ENCODE measurements at places on chromosomes 2 and 18.

GRCh38 chr2:169776252-169776761 is 22.4 kb upstream of the SSB start:
- DNase-seq: no peak

DNA sequence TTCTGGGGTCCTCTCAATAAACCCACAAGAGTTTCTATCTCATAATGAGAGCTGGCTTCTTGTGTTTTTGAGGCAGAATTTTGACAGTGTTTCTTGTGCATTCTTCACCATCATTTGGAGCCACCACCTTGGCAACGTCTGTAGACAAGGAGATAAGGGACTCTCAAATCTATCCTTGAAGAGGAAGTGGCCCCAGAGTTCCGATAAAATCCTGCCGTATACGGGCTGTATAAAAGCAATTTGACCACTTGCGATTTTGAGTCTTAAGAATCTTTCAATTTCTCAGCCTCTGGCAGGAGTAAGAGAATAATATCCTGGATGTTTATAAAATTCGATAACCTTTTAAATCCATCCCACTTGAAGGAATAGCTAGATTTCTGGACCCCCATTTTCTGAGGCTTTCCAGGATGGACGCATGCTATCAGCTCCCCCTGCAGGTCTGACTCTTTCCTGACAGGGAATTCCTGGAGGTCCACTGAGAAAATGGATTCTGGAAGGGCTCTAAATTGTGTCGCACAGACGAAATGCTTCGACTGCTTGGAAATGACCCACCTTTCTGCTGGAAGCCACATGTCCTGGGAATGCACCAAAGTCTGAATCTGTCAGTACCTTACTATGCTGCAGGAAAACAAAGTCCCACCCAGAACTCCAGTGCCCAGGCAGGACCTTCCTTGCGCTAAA is 54.1 kb downstream of the E2F6 start:
- DNase-seq: peak; percentile 62

DNA sequence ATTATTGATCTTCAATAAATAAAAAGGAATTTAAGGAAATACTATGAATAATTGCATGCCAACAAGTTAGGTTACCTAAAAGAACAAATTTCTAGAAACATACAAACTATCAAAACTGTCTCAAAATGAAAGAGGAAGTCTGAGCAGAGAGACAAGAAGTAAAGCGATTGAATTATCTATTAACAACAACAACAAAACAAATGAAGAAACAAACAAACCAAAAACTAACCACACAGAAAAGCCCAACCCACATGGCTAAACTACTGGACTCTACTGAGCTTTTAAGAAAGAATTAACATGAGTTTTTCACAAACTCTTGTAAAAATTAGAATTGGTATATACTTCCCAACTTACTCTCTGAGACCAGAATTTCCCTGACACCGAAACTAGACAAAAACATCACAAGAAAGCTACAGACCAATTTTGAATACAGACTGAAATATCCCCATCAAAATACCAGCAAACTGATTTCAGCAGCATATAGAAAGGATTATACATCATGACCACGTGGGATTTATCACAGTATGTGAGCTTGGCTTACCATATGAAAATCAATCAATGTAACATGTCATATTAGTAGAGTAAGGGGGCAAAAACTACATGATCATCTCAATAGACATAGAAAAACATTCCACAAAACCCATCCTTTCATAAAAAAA is 16.6 kb upstream of the GALNT1 start:
- no peak for DNase-seq

DNA sequence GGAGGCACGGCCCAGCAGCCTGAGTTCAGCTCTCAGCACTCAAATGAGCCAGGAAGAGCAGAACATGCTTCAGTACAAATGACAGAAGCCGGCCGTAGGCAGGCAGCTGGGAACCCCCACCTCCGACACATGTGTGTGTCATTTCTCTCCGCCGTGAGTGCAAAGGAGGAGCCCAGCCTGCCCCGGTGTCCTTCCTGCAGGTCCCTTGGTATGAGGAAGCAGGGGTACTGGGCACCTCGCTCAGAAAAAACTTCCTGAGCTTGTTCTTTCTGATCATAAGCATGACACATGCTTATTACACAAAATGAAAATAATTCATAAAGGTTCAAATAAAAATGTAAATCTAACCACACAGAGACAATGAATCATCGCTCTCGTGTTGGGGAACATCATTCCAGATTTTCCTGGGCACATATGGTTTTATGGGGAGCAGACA is 35.3 kb downstream of the KCNF1 start:
- no peak for DNase-seq

DNA sequence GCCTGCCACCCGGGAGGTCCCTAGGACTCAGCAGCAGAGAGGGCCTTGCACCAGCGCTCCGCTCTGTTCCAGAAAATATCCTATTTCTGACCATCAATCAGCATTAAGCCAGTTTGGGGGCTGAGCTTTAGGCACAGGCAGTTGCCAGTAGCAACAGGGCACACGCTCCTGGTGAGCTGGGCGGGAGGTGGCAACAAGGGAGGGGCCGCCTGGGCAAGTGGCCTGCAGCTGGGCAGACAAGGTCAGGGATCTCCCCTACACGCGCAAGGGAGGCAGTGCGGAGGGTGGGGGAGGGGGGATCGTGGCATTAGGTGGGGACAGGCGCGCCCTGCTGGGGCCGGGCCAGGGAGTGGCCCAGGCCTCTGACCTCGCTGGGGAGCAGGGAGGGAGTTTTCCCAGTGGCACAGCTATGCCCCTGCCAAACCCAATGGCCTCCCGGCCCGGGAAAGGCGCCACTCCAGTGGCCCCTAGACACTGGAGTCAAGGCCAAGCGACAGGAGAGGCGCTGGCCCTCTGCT is 302.8 kb downstream of the NCKAP5 start:
- DNase-seq: peak; percentile 30

DNA sequence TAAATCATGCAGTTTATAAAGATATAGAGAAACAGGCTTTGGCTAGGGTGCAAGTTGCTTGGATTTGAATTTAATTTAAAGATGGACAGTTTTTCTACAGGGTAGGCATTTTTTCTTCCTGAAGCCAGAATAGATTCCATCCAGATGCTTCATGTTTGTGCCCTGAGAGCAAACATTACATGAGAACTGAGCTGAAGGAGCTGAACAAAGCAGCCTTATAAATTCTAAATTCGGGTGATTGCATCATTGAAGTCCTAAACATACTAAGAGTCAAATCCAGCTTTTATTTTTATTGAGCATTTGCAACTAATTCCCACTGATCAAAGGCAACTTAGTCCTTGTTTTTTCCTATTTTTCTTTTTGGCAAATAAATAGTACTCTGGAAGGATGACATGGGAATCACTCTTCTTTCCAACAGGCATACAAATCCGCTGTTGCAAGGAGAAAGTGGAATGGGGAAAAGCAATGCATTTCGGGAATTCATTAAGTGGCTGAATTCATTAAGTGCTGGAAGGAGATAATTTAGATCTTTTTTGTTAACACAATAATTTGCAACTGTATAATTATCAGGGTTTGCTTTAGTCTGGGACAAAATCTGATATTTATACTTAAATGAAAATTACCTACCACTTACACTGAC is 828.0 kb downstream of the SLC4A3 start:
- no peak for DNase-seq

DNA sequence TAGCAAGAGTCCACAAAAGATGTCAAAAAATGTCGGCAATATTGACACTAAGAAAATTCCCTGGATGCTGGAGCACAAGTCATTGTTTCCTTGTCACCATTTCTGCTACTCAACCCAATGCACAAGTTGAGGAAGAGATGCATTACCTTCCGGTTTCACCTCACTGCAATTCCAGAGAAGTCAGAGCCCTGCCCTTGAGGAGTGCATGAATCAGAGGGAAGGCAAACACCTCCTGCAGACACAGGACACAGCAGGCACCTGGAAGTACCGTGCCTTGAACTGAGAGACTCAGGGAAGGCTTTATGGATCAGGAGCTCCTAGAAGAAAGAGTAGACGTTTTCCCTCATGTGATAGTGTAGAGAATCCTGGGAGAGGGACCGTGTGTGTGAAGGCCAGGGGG is 62.7 kb upstream of the ARL4C start:
- no peak for DNase-seq

DNA sequence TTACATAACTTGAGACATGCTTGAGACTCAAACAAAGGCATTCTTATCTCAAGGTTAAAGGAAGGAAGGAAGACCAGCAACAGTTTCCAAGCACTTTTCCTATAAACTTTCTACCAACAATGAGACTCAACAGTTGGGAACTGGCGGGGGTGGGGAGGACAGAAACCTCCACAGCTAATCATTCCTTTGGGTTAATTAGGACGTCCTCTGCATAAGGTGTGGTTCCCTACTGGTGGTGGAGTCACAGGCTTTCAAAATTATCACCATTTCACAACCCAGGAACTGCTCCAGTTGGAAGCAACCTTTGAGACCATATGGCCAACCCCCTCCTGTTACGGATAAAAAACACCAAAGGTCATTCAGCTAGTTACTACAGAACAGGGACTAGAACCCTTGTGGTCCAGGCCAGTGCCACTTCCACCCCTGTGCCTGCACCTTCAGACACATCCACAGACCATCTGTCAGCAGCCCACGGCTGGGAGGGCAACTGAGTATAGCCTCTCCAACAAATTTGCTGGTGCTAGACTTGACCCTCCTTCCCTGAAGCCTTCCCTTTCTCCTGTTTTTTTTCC is 30.1 kb upstream of the ATL2 start:
- DNase-seq: no peak

- DNase-seq: no peak
Measured at GRCh38 chr2:173553593-173553992, 198.9 kb downstream of the CDCA7 start.

- DNase-seq: no peak
Measured at GRCh38 chr18:50559752-50560680, at the start of gene MAPK4. TSS of gene MAPK4 (plus strand) at chr18:50560087. CDS start at chr18:50663959, 103,872 bp downstream.

- no peak for DNase-seq
Measured at GRCh38 chr2:128774320-128775216, 455.9 kb upstream of the HS6ST1 start.

DNA sequence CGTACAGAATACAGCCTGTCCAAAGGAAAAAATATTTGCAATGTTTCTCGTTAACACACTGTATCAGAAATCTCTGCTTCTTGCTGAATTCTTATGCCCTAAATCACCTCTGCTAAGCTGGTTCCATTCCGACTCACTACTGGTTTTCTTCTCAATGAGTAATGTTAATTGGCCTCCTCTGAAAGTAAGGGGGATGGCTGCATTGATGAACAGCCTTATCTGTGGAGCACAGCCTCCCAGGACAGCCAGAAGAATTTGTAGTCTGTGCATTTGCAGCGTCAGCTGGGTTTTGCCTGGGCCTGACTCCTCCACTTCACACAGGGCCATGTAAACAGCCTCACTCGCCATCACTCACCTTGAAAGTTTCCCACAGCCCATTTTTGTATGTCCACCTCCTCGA is 127.7 kb downstream of the RNF152 start:
- no peak for DNase-seq

- DNase-seq: no peak
Measured at GRCh38 chr2:43169099-43169945, 57.1 kb downstream of the ZFP36L2 start.

DNA sequence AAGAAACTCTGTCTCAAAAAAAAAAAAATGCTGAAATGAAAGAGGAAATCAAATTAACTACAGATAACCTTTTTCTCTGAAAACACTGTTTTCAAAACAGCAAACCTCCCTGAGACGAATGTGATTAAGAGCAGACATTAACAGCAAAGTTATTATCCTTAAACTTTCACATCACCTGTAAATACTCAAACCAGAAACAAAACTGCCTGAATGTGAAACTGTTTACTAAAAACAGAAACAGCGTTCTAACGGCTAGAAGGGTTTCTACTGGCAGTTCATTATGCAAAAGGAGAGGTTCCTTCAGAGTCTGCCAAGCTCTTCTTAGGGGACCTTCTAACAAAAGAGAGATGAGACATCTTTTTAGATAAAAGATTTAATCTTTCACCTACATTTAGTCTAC is 45.9 kb downstream of the PNO1 start:
- no peak for DNase-seq

- no peak for DNase-seq
Measured at GRCh38 chr2:9637330-9637729, 6.5 kb upstream of the YWHAQ start.

DNA sequence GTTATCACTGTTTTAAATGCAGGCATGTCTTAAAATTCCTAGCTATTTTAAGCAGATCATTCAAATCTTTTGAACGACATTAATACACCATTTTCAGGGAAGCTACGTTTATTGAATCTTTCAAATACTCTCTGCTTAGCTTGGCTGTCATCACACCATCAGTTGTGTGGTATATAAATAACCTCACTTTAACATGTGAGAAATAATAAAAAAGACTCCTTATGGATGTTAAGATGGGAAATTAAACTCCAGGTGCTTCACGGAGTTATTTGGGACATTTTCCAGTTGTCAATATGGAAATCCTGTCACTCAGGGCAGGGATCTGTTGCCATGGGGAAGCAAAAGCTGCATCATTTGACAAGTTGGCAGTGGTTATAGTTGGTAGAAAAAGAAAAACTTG is 649.2 kb upstream of the CDH2 start:
- DNase-seq: no peak

DNA sequence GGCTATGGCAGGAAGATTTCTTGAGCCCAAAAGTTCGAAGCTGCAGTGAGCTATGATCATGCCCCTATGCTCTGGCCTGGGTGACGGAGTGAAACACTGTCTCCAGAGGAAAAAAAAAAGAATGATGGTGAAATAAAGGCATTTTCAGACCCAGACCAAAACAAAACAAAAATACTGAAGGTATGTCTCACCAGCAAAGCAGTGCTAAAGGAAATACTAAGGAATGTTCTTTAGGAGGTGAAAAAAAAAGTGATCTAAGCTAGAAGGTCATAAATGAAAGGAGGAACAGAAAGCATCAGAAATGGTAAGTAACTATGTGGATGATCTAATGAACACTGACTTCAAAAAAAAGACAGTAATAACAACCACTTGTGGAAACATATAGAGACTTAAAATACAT is 18.7 kb downstream of the SS18 start:
- no peak for DNase-seq

- no peak for DNase-seq
Measured at GRCh38 chr18:48452861-48453323, 43.7 kb upstream of the ZBTB7C start.

GRCh38 chr2:238974501-238975166 is 126.7 kb downstream of the TWIST2 start:
- DNase-seq: no peak

GRCh38 chr2:158202161-158202815 is 100.6 kb downstream of the UPP2 start:
- DNase-seq: peak; percentile 21

GRCh38 chr18:2325308-2325849 is 245.9 kb downstream of the METTL4 start:
- no peak for DNase-seq

GRCh38 chr18:11850821-11851145 is 430 bp upstream of the CHMP1B start:
- peak; percentile 26 for DNase-seq

Data from SHP77 treated with DMSO at 0.1 percent for 48 hours (cell line).